Hippocampal formation (tissue), 2 donors: ENCODE measurements at places on chromosomes 7 and 10.

- no peak for DNase-seq
Measured at GRCh38 chr10:79417266-79417665, 28.2 kb downstream of the ZCCHC24 start.

DNA sequence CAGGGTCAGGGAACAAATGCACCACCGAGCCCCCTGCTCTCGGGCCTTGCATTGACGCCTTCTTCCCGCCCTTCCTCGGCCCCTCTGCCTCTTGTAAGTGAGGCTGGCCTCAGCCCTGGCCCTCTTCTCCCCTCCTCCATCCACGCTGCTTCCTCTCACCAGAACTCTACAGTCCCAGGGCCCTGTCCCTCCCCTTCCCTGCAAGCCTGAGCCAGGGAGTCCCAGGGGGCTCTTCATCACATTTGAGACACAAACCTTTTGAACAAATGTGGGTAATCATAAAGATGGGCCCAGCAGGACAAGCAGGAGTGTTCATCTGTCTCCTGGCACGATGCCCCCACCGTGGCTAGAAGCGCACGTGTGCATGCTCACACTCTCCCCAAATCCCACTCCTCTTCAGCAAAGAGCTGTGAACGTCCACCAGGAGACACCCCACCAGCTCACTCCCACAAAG lies 57.7 kb downstream of the SLIT1 start:
- no peak for DNase-seq

DNA sequence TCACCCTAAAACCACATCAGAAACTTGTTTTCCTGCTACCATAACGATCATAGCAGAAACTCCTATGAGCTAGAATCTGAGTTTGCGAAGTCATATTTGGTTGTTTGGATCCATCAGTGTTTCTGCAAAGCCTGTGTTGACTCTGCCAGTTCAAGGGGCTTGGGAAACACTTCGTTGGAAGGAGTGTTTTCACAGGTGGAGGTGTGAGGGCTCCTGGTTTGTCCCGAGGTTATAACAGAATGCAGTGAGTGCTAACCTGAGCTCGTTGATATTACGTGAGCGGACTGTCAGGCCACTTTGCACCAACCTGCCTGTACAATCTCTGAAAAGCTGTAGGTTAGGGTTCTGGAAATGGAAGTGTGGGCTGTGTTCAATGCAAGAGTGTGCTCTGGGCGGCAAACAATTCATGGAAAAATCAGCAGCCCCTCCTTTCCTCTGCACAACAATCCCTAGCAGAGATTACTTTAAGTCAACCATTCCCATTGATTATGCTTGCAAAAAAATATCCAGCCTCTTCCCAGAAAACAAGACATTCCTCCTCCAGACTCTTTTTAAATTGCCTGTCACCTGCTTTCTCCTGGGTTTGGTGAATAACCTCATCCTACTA lies 622.0 kb downstream of the TYW1 start:
- DNase-seq, result no peak

DNA sequence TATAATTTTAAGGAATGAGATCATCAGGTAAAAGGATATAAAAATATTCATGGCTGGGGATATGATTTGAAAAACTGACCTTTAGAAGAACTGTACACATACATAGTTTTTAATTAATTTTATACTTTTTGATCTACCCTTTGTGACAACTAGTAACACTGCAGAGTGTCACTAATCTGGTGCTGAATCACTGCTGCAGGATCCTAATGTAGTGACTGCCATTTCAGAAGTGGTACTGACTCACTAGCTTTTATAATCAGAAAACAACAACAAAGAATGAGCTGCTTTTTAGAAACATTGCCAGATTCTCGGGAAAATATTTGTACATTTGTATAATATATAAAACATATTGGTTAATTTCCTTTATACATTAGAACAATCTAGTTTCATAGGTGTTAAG lies 110.4 kb downstream of the HIPK2 start:
- DNase-seq, result no peak

- DNase-seq, result no peak
Measured at GRCh38 chr7:156055206-156055822, 243.1 kb upstream of the SHH start.

GRCh38 chr7:10973942-10974911 lies 555 bp downstream of the PHF14 start:
- DNase-seq, result no peak

GRCh38 chr7:29987811-29988317 lies 1.7 kb downstream of the SCRN1 start:
- no peak for DNase-seq

GRCh38 chr7:47080816-47081215 lies 501.1 kb downstream of the TNS3 start:
- no peak for DNase-seq

- no peak for DNase-seq
Measured at GRCh38 chr10:58179238-58179637, 88.5 kb downstream of the IPMK start.

DNA sequence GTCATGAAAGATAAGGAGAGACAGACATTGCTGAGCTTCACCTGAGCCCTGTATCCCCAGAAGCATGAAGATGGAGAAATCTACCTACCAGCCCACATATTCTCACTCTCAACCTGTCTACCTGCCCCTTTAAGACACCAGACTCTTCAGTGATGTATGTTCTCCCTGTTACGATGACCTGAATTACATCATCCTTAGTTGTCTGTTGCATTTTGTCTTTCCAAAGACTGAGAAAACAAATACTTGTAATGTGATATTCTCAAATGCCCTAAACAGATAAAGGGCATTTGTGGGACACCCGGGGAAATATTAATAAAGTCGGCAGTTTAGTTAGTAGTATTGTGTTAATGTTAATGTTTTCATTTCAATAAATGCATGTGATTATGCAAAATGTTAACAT lies 305.8 kb upstream of the IGFBP3 start:
- no peak for DNase-seq

GRCh38 chr10:86300931-86301830 lies 65.4 kb downstream of the GRID1 start:
- no peak for DNase-seq

DNA sequence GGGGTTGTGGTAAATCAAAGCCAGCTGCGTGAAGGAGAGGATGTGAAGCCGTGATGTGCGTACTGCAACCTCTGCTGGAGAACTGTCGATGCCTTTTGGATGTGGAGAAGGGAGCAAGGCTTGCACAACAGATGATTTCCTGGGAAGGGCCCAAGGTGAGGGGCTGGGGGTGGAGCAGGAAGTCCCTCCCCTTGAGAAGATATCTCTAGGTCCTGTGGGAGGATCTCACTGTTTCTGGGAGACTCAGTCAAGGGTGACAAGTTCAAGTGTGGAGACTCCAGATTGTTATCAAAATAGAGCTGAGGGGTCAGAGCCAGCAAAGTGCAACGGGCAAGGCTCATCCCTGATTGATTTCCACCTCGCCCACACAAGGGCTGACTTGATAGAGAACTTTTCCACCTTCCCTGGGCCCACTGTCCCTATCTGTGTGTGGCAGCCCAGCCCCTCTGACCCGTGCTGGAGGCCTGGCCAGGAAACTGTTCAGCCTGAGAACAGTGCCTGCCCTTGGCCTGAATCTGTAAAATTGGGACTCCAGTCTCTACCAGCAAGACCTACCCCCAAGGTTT lies 55.0 kb downstream of the COL13A1 start:
- DNase-seq, result no peak

DNA sequence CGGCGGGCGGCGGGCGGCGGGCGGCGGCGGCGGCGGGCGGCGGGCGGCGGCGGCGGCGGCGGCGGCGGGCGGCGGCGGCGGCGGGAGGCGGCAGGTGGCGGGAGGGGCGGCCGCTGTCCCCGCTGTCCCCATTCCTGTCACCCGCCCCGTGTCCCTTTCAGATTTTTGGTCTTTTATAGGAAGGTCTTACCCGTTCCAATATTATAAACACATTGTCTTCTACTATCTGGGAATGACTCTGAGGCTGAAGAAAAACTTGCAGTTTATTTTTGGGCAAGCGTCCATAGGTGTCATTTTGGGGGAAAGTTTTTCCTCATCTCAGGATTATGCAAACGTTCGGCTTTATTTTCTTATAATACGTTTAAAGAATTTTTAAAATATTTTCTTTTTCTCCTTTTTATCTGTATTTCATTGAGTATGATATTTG lies 578 bp downstream of the ZNF713 start:
- DNase-seq, result no peak
